ENCODE measurements at places on chromosomes 2 and 18.

DNA sequence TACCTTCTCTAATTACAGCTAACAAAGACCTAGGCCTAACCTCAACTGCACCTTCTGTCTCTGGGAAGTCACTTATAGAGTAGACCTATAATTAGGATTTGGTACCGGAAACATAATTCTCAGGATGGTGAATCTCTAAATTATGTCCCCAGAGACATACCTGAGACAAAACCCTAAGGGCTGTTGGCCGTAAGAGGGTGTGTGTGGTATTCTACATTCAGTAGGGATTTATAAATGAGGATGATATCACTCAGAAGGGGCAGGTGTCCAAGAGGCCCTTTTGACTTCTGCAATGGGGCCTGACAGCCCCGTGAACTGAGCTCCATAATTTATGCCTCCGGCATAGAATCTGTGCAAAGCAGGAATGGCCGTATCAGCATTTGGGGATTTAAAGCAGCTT lies 13.5 kb upstream of the DARS1 start:
- DNase-seq = no peak

GRCh38 chr2:157359628-157360027 lies 34.0 kb upstream of the ERMN start:
- no peak for DNase-seq

- no peak for DNase-seq
These were observed 99.4 kb downstream of the NEB start for GRCh38 chr2:151634736-151635467.

DNA sequence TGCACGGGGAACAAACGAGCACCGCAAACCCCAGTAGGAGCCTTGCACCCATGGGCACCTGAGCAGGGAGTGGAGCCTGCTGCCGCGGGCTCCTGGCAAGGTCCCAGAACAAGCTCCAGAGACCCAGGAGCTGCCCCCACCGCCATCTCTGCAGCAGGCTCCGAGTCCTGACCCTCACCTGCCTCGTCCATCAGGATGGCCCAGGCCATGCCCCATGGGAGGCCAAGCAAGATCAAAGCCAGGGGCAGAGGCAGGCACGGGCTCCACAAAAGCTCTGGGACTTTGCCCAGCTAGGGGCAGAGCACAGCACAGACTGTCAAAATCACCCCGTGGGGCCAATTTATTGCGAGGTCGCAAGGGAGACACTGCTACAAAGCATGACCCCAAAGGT lies 43.6 kb downstream of the GPC1 start:
- no peak for DNase-seq

DNA sequence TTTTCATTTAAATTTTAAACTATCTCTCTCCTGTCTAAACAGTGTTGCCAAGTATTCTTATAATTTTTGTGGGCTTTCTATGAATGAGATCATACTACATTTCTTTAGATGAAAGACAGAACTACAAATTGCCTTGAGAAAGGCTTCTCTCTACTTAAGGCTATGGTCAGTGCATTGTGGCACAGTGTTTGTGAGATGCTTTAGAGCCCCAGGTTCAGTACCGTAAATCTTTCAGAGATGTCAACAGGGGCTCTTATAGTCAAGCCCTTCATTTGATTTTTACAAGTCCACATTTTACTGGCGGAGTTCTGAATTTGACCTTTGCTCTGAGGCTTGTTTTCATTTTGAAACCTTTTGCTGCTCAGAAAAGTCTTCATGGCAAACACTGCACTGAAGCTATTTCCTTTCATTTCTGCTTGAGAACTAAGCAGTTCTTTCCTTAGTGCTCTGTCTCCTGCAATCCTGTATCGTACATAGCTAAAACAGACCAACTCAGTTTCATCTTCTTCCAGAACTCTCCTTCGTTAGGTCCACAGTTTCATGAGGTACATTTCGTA lies 175.2 kb downstream of the NYAP2 start:
- no peak for DNase-seq

GRCh38 chr18:11651899-11652298 lies 37.2 kb upstream of the GNAL start:
- no peak for DNase-seq

DNA sequence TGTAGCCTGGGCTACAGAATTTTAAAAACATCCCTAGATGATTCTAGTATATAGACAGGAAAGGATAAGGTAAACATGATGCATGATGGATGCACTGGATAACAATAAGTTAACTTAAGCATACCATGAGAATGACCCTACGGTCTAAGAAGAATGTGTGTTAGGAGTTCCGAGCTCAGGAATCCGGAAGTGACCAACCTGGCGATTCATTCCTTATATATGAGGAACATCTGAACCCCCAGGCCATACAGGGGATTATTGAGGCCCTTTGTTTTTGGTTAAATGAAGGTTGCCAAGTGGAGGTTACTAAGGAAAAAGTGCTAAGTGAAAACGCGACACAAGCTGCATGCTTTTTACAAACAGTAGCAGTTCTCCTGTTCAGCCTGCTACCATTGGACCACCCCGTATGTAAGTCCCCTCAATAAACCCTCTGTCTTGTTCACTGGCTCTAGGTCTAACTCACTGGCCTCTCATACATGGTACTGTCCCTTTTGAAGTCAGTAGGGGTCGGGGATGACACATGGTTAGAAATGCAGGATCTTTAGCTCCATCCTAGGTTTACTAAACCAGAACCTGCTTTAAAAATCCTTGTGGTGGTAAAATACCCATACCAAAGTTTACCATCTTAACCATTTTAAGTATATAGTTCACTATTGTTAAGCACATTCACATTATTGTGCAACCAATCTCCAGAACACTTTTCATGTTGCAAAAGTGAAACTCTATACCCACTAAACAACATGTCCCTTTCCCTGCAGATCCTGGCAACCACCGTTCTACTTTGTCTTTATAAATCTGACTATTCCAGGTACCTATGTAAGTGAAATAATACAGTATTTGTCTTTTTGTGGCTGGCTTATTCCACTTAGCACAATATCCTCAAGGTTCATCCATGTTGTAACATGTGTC lies 111.0 kb upstream of the MAP4K3 start:
- DNase-seq = peak; percentile 59
